Right ventricle myocardium inferior (tissue), 1 donor: ENCODE measurements at places on chromosomes 3 and 15. TPM values are rescaled to one million over a fixed set of nuclear protein-coding genes. Genes with fewer than 3 reads are reported as not detected.
A peak's percentile ranks its signal among the peaks of the same experiment; 100 is the strongest.

- no peak for DNase-seq
Observed at GRCh38 chr15:84599906-84600305, 903 bp upstream of the ZSCAN2 start.

DNA sequence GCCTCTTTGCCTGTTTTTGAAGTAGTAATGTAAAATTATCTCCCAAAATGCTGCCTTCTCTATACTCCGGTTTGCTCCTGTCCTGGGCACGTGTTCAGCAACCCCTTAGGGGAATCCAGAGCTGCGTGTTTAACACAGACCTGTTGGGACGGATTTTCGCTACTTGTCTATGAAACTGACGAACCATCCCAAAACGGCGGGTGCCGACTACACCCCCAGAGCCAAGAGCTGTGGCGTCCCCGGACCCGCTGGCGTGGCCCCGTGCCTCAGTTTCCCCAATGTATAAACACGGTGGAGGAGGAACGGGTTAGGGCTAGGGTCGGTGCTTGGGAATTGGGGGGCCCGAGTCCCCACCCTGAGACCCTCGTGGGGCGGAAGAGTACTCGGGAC is 473 bp downstream of the FHIT start:
- no peak for DNase-seq

The IQCH gene
- 0.51 TPM for total RNA-seq

DNA sequence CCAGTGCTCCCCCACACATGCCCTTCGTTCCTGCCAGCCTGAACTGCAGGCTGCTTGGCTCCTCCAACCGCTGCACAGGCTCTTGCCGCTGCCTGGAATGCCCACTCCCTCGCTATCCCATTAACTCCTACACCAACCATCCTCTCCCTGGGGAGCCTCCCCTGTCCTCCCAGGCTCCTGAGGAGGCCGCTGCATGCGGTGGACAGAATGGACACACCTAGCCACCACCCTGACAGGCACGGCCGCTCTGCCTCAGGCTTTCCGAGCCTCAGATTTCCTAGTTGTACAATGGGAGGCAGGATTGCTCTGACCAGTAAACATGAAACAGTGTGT is 2.3 kb downstream of the PLXNB1 start:
- no peak for DNase-seq

- no peak for DNase-seq
Observed at GRCh38 chr3:159380891-159381290, 579.0 kb downstream of the MFSD1 start.

The C3orf62 gene
- 2.1 TPM for total RNA-seq

DNA sequence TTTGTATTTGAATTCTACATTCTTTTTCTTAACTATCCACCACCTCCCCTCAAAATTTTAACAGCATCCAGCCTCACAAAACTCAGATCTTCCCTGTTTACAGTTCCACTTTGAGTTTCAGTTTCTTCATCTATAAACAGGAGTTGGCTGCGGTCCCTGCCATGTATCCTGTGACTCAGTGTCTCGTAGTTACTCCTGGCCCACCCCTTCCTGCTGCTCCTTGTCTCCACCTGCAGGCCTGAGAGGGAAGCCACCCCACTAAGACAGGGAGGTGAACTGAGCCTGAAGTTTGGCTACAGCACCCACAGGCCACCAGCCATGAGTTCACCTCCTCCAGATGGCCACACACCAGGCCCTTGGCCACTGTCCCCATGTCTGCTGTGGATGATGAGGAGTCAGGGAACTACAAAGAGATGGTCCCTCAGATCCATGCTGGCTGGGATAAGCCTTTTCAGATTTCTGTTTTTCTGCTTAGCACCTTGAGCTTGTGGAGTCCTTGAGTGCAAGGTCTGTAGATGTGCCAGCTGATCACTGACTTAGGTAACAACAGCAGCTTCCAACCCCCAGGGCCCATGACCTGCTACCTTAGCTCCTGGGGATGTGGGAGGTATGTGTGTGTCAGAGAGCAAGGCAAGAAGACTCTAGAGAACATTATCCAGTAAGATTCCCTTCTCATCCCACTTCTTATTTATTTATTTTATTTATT is 37.5 kb downstream of the CD86 start:
- peak; percentile 72 for DNase-seq

DNA sequence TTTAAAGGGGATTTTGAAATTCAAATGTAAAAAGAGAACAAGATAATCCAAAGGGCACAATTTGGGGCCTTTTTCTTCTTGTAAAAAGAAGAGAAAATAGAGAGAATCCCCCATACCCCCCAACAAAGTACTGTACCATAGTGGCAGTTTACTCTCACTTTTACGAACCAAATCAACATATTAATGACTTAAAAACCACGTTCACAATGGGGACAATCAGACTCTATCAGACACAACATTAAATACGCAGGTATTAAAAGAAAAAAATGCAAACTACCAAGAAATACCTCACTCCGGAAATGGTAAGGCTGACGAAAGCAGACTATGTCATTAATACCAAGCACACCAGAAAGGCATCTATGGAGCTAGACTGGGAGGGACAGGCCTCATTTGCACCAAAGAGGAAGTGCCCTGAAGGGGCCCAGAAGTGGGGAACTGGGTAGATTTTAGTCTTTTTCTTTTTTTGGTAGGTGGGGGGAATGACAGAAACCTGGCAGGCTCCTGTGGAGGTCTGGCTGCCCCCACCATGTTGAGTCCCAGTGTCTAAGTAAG is 134.3 kb downstream of the TIGIT start:
- no peak for DNase-seq

- DNase-seq: no peak
Observed at GRCh38 chr3:160601288-160601687, 35.9 kb upstream of the KPNA4 start.

DNA sequence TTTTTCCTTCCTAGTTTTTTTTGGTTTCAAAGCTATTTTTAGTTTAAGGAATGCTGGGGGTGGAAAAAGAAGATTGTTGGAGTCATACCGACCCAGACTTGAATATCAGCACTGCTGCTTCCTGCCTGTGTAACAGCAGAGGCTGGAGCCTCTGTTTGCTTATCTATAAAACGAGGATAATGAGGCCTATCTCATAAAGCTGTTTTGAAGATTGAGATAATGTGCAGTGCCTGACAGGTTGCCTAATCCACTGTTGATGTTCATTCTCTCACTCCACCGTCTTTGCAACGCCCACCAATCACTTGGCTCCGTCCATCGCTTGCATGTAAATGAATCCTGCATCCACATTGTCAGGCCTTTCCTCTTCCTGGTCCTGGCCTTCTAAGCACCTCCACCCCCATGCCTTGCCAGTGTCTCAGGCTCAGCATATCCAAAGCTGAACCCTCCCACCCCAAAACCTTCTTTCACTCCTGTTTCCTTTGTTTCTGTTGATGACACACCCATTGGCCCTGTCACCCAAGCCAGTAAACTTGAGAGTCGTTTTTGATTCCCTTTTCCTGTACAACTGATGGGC is 94.9 kb downstream of the MEX3B start:
- DNase-seq: no peak

The CATSPER2 gene
- total RNA-seq: 0.54 TPM

DNA sequence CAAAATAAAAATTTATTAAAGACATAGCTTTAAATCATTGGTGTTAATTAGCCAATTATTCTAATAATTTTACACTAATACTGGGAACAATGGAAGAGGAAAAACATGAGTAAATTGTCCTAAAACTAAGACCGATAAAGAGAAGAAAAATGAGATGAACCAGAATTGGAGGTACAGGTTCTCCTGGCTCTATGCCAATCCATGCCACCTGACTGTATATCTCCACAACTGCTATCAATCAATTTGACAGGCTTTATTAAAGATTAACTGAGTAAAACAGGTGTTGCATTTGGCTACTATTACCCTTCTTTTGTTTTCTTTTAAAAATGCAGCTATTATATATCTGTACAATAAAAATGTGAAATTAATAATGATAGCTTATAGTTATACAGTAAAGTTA is 850.0 kb downstream of the CADM2 start:
- no peak for DNase-seq

The CPNE9 gene
- total RNA-seq: not detected

The RETNLB gene
- total RNA-seq: not detected

GRCh38 chr15:98967096-98967495 is 40.5 kb downstream of the PGPEP1L start:
- DNase-seq: no peak

The CRBN gene
- 46.6 TPM for total RNA-seq

The CFAP91 gene
- 0.70 TPM for total RNA-seq

DNA sequence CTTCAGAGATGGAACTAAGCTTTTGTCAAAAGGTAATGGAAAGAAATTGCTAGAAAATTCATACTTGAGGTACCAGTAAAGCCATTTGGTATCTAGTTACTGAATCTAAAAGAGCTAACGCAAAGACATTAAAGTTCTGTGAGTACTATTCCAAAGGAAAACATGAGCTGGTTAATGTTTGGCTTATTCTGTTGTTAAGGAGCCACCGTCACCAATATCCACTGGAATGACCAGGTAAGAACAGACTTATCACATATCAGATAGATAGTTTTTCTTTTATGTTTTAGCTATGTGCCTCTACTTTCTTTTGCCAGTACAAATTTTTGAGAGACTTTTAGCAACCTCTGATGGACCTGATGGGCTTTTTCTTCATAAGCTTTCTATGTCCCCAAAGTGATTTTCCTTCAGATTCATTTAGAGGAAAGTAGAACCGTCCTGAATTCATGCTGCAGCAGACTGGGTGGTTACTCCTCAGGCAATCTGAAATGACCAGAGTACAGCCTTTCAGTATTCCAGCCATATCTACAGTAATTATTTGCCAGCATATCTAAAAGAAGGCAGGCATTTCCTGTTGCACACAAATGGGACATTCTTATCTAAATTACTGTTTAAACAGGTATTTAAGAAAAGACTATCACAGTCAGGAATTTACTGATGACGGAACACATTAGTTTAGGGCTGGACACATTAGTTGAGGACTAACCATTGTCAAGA is 274.1 kb downstream of the MECOM start:
- DNase-seq: no peak

The LRRK1 gene
- 2.7 TPM for total RNA-seq

DNA sequence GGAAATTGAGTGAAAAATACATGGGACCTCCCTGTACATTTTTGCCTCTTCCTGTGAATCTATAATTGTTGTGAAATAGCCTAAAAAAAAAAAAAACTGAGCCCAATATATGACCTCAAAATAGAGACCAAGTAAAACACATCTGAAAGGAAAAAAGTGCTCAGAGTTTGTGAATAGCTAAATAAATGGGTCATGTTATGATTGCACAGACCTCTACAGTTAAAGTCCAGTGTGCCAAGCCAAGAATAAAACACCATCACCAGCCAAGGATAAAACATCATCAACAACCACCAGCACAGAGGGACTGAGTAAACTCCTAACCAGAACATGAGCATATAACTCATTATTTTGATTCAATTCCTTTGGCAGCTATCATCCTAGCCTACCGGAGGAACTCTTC is 115.6 kb upstream of the AGTR1 start:
- no peak for DNase-seq

DNA sequence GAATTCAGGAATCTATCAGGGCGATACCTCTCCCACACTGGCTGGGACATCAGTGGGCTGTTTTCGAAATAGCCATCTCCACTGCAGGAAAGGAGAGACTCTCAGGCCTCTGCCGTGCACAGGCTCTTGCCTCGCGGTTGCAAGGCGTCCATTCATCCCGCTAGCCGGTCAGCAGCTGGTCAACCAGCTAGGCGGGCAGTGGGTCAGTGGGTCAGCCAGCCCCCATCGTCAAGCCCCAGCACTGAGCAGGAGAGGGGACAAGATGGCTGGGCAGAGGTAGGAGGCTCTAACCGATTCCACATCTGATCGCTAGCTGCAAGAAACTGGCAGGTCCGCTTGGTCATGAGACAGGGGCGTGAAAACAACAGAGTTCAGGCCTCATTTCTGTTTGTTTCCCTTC is 45.1 kb downstream of the MUC4 start:
- no peak for DNase-seq

DNA sequence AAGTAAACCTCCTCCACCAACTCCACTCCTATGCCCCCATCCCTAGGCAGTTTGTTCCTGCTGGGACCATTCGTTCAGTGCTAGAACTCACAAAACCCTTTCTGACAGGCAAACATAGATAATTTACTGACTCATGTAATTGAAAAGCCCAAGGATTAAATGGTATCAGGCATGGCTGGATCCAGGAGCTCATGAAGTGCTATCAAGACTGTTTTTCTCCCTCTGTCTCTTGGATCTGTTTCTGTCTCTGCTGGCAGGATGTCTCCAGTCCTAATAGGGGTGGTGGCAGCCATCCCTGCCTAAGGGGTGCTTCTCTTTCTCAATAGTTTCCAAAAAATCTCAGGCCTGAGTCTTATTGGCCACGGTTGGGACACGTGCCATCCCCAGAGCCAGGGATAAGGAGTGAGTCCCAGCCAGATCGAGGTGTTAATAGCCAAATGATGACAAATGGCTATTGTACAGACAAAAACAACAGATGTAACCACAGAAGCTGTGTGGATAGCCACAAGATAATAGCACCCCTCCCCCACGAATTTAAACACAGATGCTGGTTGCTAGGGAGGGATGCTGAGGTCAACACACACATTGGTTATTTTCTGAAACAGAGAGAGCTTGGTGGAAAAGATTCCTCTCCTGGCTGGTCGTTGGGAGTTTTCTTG is 168.6 kb downstream of the SHQ1 start:
- DNase-seq: no peak

GRCh38 chr3:32137870-32138269 is 31.4 kb downstream of the GPD1L start:
- DNase-seq: no peak

DNA sequence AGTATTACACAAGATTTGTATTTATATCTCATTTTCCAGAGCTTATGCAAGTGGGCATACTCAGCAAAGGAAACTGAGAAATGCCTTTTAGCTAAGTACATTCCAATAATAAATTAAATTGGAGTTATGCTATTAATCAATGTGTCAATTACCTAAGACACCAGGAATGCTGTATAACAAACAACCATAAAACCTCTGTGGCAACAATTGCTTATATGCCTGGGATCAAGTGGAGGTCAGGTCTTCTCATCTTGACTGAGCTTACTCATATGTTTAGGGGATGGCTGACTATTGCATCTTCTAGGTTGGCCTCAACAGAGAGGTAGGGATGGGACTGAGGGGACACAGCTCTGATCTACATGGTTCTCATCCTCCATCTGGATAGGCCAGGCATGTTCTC is 30.7 kb downstream of the CD200R1L start:
- DNase-seq: no peak

The PLXND1 gene
- total RNA-seq: 66.3 TPM

The TRH gene
- total RNA-seq: not detected

GRCh38 chr15:67745073-67746006 is 80.0 kb upstream of the SKOR1 start:
- no peak for DNase-seq

DNA sequence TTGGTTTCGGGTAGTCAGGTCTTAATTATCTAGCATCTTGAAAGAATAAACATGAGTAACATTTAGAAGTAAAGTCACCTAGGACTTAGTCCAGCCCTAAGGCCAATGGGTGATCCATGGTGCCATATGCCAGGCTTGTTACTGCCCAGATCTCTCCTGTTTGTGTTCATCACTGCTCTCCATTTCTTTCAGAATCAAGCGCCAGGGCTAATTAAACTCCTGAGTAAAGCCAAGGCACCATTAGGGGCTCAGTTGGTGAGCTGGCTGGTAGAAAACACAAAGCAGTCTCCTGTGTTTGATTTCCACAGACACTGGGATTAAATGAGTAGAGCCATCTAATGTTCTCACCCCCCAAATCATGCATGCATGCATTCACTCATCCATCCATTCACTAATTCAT is 11.3 kb downstream of the CYP19A1 start:
- no peak for DNase-seq

The CLDN18 gene
- not detected for total RNA-seq
